ENCODE measurements at places on chromosomes 2 and 18. TPM values are rescaled to one million over a fixed set of nuclear protein-coding genes. Genes with fewer than 3 reads are reported as not detected.
A peak's percentile ranks its signal among the peaks of the same experiment; 100 is the strongest.

The LYPD6B gene
- polyA plus RNA-seq: 0.05 TPM

The BMP10 gene
- polyA plus RNA-seq: not detected

The GAD1 gene
- not detected for polyA plus RNA-seq

The AFF3 gene
- polyA plus RNA-seq: 12.9 TPM

The ANKRD30B gene
- not detected for polyA plus RNA-seq

The ALPP gene
- polyA plus RNA-seq: not detected

The MC5R gene
- polyA plus RNA-seq: not detected

The SCN1A gene
- not detected for polyA plus RNA-seq

DNA sequence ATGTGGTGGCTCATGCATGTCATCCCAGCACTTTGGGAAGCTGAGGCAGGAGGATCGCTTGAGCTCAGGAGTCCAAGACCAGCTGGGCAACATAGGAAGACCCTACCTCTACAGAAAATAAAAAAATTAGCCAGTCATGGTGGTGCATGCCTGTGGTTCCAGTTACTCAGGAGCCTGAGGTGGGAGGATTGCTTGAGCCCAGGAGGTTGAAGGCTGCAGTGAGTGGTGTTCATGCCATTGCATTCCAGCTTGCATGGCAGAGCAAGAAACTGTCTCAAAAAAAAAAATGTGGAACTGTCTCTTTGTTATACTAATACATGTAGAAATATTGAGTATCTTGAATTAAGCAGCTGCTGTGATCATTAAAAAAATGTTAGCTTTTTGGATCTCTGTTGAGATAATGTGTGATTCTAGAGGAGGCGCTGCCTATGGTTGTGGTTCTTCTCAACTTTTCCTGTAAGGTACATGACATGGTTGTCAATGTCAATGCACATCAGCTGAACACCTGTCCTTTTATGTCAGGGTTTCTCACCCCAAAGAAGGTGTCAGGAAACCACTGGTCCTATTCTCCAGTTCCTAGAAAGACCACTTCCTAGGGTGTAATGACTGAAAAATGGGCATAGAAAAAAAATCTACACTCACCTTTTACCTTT, 34.7 kb upstream of the IL1RL1 start:
- no peaks in the 10 kb centered on the region for H3K27me3 ChIP-seq
- H3K4me1 ChIP-seq: no peaks in the 10 kb centered on the region
- no peaks in the 10 kb centered on the region for H3K36me3 ChIP-seq
- H3K4me3 ChIP-seq: no peak overlapping the region

DNA sequence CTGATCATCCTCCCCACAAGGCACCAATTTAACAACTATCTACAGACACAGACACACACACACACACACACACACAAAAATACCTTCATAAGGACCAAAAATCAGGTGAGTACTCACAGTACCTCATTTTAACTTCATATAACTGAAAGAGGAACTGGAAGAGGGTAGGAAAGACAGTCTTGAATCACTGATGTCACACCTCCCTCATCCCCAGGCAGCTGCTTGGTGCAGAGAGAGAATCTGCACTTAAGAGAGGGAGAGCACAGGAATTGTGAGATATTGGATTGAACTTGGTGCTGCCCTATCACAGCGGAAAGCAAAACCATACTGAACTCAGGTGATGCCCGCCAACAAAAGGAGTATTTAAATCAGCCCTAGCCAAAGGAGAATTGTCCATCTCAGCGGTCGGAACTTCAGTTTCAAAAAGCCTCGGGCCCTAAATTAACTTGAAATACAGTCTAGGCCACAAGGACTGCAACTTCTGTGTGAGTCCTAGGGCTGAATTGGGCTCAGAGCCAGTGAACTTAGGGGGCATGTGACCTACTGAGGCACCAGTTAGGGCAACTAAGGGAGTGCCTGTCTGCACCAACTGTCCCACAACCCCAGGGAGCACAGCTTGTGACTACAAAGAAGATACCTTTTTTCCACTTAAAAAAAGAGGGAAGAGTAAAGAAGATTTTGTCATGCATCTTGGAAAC, 211.1 kb downstream of the LRATD1 start:
- H3K4me3 ChIP-seq: no peak overlapping the region
- H3K4me1 ChIP-seq: no peaks in the 10 kb centered on the region
- no peak overlapping the region for H3K27ac ChIP-seq
- no peaks in the 10 kb centered on the region for H3K36me3 ChIP-seq
- H3K27me3 ChIP-seq: no peaks in the 10 kb centered on the region
- DNase-seq: no peak

DNA sequence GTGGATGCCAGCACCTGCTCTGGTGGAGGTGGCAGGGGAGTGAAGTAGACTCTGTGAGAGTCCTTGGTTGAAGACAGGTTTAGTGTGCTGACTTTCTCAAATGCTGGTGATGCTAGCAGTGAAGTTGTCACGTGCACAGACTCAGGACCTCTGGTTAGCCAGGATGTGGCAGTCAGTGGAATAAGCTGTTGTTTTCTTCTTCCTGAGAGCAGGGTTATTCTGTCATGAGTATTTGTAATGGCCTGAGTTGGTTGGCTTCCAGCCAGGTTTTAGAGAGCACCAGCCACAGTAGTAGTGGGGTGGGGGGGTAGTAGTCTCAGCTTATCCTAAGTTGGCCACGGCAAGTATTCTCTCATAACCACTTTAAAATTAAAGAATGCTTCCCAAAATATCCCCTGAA, 238.5 kb upstream of the FBXO11 start:
- no peaks in the 10 kb centered on the region for H3K27me3 ChIP-seq
- H3K4me1 ChIP-seq: peaks cover 5% of the 10 kb centered on the region
- H3K4me3 ChIP-seq: no peak overlapping the region
- H3K36me3 ChIP-seq: no peaks in the 10 kb centered on the region
- no peak for DNase-seq

GRCh38 chr2:143934626-143935481, 585.1 kb downstream of the ZEB2 start:
- H3K27me3 ChIP-seq: no peaks in the 10 kb centered on the region
- DNase-seq: peak; percentile 59
- H3K4me3 ChIP-seq: peak overlapping the region; percentile 27
- H3K4me1 ChIP-seq: peaks cover 12% of the 10 kb centered on the region

- H3K4me3 ChIP-seq: no peak overlapping the region
- H3K4me1 ChIP-seq: no peaks in the 10 kb centered on the region
- peaks cover 3% of the 10 kb centered on the region for H3K27me3 ChIP-seq
Measured at GRCh38 chr18:48500517-48500916, 38.3 kb upstream of the CTIF start.

GRCh38 chr18:30765247-30765646, 277.3 kb downstream of the DSC3 start:
- no peak overlapping the region for H3K4me3 ChIP-seq
- no peaks in the 10 kb centered on the region for H3K27me3 ChIP-seq

DNA sequence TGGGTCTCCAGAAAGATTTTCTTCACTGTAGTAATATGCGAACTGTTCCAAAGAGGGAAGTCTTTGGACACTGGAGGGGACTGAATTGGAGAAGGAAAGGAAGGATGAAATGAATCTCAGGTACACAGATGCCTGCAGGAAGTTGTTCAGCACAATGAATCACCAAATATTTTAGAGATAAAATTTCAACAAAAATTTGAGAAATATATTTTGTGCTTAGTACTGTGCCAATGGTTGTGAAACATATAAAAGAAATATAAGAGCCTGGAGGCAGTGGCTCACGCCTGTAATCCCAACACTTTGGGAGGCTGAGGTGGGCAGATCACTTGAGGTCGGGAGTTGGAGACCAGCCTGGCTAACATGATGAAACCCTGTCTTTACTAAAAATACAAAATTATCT, 3.2 kb downstream of the ELMOD3 start:
- no peak overlapping the region for H3K4me3 ChIP-seq
- no peak for DNase-seq
- peaks cover 6% of the 10 kb centered on the region for H3K4me1 ChIP-seq
- no peaks in the 10 kb centered on the region for H3K27me3 ChIP-seq
- H3K27ac ChIP-seq: no peak overlapping the region

GRCh38 chr2:237097326-237097910, 11.7 kb downstream of the COPS8 start:
- H3K4me3 ChIP-seq: no peak overlapping the region
- no peaks in the 10 kb centered on the region for H3K27me3 ChIP-seq
- peaks cover 16% of the 10 kb centered on the region for H3K4me1 ChIP-seq
- H3K27ac ChIP-seq: peak overlapping the region; percentile 69

GRCh38 chr2:122831649-122832048, 1076.2 kb downstream of the TSN start:
- no peaks in the 10 kb centered on the region for H3K27me3 ChIP-seq
- DNase-seq: no peak
- H3K4me1 ChIP-seq: no peaks in the 10 kb centered on the region
- no peak overlapping the region for H3K27ac ChIP-seq

DNA sequence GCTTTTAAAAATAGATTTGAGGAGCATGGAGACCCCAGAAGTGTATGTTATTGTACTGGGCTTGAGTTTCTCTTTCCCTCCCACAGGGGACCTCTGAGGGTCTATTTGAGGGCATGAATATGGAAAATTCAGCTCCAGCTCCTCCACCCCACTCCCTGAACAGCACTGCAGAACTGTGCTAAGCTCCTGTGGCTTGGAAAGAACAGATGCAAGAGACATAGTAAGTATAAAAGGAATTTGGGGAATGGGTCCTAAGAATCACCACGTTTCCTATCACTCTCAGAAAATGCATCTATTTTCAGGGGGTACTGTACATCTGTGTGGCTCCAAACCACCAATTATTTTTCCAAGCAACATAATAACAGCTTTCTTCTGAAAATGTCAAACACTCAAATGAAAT, 416.1 kb downstream of the ZNF521 start:
- no peak for DNase-seq
- peaks cover 3% of the 10 kb centered on the region for H3K4me1 ChIP-seq
- H3K36me3 ChIP-seq: no peaks in the 10 kb centered on the region
- no peak overlapping the region for H3K4me3 ChIP-seq
- H3K27ac ChIP-seq: no peak overlapping the region
- H3K27me3 ChIP-seq: peaks cover 5% of the 10 kb centered on the region

GRCh38 chr18:46133534-46133933, 29.3 kb downstream of the HAUS1 start:
- no peaks in the 10 kb centered on the region for H3K27me3 ChIP-seq
- no peak overlapping the region for H3K27ac ChIP-seq
- no peaks in the 10 kb centered on the region for H3K4me1 ChIP-seq
- no peak for DNase-seq
- H3K4me3 ChIP-seq: no peak overlapping the region

DNA sequence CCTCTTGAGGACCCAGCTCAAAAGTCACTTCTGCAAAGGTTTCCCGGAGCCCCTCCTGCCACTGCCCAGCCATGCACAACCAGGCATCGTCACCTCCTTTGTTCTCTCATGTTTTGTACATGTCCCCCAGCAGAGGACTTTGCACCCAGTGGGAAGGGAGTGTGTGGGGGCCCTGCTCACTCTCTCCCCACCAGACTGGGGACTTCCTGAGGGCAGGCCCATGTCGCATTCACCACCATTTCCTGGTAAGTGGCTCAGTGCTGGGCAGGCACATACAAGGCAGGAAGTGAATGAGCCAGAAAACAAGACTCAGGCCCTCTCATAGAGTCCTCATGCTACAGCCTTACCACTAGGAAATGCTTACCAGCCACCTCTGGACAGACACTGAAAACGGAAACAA, 18.9 kb downstream of the MRPL35 start:
- H3K4me3 ChIP-seq: no peak overlapping the region
- H3K36me3 ChIP-seq: no peaks in the 10 kb centered on the region
- DNase-seq: no peak
- H3K4me1 ChIP-seq: peaks cover 2% of the 10 kb centered on the region
- H3K27me3 ChIP-seq: no peaks in the 10 kb centered on the region

GRCh38 chr2:134454426-134454825, 200.6 kb downstream of the MGAT5 start:
- H3K27me3 ChIP-seq: no peaks in the 10 kb centered on the region
- peaks cover 30% of the 10 kb centered on the region for H3K36me3 ChIP-seq
- no peak for DNase-seq
- H3K4me3 ChIP-seq: no peak overlapping the region

DNA sequence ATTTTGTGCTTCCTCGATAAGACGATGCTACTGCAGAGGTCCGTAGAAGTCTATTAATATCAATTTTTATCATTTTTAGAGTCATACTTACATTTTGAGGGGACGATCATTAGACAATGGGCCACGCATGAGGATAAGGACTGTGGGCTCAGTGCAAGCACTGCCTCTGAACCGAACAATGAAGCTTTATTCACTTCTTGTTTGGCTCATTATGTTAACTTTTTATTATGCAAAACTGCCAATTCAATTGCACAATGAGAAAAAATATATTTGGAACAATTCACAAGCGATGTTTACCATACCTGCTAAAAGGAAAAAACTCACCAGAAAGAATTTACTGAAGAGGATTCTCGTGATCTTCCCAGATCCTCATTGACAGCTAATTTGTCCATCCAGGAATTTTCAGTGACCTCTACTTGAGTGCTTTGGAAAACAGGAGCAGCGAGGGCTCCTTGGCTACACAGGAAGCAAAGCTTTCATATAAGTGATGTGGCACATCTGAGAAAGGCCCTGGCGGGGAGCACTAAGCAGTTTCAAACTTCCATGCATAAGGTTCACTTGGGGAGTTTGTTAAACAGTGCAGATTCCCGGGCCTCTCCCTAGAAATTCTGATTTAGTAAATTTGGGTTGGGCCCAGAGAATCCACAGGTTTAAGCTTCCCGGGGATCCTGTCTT, 13.3 kb upstream of the CAPN13 start:
- no peaks in the 10 kb centered on the region for H3K4me1 ChIP-seq
- no peak overlapping the region for H3K27ac ChIP-seq
- DNase-seq: no peak
- no peaks in the 10 kb centered on the region for H3K36me3 ChIP-seq

DNA sequence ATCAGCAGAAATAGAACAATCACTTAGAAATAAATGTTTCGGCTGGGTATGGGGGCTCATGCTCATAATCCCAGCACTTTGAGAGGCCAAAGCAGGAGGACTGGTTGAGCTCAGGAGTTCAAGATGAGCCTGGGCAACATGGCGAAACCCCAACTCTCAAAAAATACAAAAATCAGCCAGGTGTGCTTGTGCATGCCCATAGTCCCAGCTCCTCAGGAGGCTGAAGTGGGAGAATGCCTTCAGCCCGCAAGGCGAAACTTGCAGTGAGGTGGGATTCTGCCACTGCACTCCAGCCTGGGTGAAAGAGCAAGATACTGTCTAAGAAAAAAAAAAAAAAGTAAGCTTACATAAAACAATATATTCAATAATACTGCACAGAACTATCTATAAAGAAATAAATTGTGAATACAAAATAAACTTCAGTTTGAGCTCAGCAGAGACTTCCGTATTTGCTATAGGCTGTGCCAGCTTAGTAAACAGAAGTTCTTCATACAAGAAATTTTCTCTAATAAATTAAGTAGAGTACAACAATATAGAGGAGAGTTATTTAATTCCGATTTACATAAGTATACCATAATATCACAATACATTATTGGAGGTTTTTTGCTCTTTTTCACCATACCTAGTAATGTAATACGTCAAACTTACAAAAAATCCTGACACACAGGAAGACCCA, 43.6 kb downstream of the SRBD1 start:
- no peaks in the 10 kb centered on the region for H3K27me3 ChIP-seq
- no peaks in the 10 kb centered on the region for H3K36me3 ChIP-seq
- peaks cover 6% of the 10 kb centered on the region for H3K4me1 ChIP-seq
- H3K27ac ChIP-seq: no peak overlapping the region
- no peak for DNase-seq
- no peak overlapping the region for H3K4me3 ChIP-seq
